ENCODE measurements at places on chromosomes 13 and 19. TPM values are rescaled to one million over a fixed set of nuclear protein-coding genes. Genes with fewer than 3 reads are reported as not detected.

Gene NTN5
- total RNA-seq, result 0.53 TPM

Gene TBXA2R
- total RNA-seq, result 1.4 TPM

- DNase-seq, result no peak
Measured at GRCh38 chr13:112902669-112903068, 66.3 kb upstream of the MCF2L start.

- DNase-seq, result no peak
Measured at GRCh38 chr19:5225486-5226345, 114.9 kb downstream of the PTPRS start.

DNA sequence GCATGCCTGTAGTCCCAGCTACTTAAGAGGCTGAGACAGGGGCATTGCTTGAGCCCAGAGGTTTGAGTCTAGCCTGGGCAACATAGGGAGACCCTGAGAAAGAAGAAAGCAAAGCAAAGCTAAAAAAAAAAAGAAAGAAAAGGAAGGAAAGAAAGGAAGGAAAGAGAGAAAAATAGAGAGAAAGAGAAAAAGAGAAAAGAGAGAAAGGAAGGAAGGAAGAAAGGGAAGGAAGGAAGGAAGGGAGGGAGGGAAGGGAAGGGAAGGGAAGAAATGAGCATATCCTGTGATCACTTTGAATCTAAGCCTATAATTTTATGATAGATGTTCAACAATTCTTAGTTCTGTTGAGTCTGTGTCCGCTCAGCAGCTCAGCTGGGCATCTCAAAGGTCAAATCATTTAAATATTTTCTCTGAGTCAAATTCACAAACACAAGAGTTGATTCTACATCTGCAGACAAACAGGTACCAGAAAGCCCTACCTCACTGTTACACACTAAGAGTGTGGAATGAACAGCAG lies 70.4 kb downstream of the SUCLA2 start:
- DNase-seq, result no peak

DNA sequence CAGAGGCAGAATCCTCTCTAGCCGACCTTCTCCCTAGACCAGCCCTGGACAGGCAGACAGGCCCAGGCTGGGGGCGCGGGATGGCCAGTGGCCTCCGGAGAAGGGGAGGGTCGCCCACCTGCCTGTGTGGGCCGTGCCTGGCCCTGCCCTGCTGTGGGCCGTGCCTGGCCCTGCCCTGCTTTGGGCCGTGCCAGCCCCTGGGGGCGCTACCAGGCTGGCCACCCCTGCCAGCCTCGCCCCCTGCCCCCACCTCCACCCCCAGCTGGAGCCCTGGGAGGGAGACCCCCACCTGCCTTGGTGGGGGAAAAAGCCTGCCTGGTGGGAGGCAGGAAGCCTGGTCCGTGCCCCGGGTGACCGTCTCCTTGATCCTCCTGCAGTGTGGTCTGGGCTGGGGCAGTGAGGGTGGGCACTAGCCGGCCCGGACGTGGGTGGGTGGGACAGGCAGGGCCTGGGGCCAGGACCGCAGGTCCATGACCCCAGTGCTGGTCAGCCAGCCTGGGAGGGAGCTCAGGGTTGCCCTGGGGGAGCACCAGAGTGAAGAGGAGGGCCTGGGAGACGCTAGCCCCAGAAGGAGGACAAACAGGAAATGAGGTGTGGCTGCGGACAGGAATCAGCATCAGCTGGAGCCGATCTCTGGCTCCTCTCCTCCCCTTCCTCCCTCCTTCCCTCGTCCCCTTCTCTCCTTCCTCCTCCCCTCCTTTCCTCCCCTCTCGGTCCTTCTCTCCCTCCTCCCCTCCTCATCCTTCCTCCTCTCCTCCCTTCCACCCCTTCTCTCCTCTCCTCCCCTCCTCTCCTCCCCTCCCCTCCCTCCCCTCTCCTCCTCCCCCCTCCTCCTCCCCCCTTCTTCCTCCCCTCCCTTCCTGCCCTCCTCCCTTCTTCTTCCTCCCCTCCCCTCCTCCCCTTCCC lies 5.1 kb upstream of the MKNK2 start:
- DNase-seq, result peak; percentile 65

Data from urinary bladder (tissue), 4 donors.